ENCODE measurements at places on chromosomes 3 and 15. TPM values are rescaled to one million over a fixed set of nuclear protein-coding genes. Genes with fewer than 3 reads are reported as not detected.

The PLCL2 gene
- 5.6 TPM for total RNA-seq

DNA sequence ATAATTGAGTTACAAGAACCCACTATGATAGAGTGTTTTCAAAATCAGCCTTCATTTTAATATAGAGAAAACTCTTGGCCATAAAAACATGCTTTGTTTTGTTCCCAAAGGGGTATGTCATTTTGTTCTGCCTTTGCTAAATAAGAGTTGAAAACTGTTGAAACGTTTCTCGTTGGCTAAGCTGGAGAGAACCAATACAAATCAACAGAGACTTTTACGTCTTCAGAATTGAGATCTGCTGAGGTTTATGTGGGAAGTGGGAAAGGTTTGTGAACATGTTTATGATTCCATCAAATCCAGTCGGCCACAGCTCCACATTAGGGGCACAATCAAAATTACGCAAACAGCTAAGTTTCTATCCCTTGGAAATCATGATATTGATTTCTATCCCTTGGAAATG lies 102.0 kb downstream of the IGF2BP2 start:
- peak; percentile 54 for DNase-seq

GRCh38 chr15:59063042-59063441 lies 41.9 kb upstream of the CCNB2 start:
- DNase-seq: peak; percentile 35

GRCh38 chr3:197495999-197496745 lies 59.6 kb downstream of the BDH1 start:
- DNase-seq: no peak

GRCh38 chr3:123668906-123669305 lies 84.1 kb upstream of the HACD2 start:
- no peak for DNase-seq
